WERI-Rb-1 (cell line): ENCODE measurements at places on chromosomes 13 and 19.

DNA sequence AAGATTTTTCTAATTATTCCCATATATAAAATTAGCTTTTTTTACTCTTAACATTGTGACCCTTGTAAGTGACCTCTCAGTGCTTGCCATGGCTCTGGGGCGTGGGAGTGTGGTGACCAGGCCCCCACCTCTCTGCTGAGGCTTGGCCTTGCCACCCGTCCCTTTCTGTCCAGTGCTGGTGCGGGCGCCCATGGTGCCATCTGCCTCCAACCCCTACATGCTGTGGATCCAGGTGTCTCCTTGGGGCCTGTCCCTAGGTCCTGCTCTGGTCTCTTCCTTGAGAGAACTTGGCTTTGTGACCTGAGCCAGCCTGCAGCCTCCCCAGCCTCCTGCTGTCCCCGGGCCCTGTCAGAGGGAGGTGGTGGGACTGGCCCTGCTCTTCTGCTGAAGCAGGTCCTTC is 27.4 kb downstream of the TFDP1 start:
- no peak for DNase-seq

DNA sequence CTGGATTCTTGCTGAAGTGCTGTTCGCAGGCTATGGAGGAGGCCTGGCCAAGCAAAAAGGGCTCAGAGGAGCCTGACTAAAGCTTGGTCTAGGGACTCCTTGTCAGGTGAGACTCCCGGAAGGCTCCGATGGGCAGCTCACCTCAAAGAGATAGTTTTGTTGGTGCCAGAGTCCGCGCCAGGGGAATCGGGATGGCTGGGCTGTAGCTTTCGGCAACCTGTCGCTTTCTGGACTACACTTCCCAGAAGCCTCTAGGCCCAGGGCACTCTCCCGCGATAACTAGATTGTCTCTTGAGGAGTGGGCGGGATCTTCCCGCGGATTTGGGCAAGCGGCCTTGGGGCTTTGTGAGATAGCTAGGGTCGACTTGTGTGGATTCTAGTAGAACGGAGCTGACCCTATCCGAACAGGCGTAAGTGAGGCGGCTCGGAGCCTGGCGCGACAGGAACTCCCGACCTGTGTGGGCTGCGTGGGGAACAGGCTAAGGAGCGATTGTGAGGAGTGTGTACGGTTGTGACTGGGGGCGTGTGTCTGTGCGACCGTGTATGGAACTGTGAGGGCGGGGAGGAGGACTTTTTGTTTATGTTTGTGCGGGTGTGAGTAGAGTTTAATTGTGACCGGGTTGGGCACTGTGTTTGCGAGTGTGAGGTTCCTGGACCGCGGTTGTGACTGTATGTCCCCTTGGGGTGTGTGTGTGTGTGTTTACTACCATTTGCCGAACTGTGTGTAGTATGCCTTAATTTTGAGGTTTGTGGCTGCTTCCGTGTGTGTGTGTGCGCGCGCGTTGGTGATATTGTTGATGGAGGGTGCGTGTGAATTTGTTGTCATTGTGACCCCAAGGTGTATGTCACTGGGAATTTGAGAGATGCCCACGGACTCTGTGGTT is at the start of gene ZNF345:
Gene ZNF345, plus strand, starts transcription at position 318 of the 884 bp plus-strand sequence. CDS start 25,955 bp downstream, outside the sequence.
- peak; percentile 92 for DNase-seq

DNA sequence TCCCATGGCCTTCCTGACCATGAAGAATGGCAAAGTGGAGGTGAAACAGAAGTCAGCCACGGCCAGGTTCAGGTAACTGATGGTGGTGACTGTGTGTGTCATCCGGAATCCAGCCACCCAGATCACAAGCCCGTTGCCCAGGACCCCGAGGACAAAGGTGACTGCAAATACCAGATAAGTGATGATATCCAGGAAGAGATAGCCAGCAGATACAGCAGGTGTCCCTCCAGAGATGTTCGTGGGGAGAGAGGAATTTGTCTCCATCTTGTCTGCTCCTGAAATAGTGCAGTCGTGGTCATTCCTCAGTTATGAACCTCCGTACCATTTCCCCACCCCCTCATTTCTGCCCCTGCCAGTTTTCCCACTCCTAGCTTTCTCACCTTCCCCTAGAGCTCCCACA is 4.9 kb downstream of the FPR1 start:
- DNase-seq, result no peak

DNA sequence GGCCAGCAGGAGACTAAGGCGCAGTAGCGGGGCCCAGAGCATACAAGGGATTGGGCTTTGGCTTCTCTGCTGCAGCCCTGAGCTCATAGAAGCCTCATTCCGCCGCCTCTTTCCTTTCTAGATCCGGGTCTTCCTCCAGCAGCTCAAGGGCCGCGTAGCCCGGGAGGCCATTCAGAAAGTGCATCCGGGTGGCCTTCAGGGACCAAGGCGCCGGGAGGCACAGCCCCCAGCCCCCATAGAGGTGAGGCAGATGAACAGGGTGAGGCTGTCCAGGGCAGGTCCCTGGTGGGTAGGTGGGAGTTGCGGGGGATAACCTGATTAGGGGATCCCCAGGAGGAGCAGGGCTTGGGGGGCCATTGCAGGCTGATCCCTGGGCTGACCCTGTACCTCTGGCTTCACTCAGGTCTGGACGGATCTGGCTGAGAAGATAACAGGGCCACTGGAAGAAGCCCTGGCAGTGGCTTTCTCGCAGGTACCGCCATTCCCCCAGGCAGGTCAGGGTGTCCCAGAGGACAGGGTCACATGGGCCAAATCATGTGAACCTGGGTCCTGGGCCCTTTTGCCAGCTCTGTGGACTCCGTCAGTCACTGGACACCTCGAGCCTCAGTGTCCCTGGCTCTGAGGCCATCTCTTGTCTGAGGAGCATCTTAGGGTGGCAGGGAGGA is 1.3 kb downstream of the SNAPC2 start:
- no peak for DNase-seq

DNA sequence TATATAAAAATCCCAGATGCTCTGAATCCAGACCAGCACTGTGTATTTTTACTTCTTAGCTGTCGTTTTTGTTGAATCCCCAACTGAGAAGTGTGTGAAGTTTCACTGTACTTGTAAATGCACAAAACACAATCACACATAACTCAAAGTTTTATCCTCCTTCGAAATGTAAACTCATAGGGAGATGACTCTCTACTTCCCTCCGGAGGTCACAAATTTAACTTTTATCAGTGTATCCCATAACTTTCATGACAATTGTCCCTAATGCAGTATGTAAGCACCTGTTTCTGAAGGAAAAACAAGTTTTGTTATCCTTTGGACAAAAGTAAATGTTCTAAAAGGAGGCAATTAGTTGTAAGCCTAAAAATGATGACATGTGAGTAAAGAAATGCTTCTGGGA is 665.0 kb upstream of the SLITRK6 start:
- DNase-seq, result no peak

GRCh38 chr13:83975655-83976165 is 93.4 kb upstream of the SLITRK1 start:
- DNase-seq, result no peak

DNA sequence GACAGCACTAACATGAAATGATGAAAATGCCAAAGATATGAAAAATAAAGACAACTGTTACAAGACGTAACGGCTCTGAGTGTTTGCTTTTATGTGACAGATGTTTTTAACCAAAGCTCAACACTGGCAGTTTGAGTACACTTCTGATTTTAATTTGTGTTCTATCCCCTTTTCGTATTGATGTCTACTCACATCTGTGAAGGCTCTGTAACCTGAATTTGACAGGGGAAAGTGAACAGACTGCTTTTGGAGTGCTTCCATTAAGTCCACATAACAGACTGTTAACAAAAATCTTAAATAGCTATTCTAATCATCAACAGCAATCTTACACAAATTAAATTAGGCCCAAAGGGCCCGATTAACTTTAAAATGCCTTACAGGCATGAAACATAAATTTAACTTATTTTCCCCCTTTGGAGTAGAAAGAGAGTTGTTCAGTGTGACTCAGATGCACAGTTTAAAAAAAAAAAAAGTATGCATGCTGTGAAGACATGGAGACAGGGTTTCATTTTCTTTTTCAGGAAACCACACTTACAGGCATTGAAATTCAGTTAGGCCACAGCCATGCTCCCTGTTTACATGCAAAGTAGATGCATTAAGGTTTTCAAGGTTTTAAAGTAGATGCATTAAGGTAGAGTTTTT is 16.3 kb upstream of the RNASEH2B start:
- no peak for DNase-seq

GRCh38 chr13:25247360-25247759 is 39.9 kb downstream of the MTMR6 start:
- no peak for DNase-seq

DNA sequence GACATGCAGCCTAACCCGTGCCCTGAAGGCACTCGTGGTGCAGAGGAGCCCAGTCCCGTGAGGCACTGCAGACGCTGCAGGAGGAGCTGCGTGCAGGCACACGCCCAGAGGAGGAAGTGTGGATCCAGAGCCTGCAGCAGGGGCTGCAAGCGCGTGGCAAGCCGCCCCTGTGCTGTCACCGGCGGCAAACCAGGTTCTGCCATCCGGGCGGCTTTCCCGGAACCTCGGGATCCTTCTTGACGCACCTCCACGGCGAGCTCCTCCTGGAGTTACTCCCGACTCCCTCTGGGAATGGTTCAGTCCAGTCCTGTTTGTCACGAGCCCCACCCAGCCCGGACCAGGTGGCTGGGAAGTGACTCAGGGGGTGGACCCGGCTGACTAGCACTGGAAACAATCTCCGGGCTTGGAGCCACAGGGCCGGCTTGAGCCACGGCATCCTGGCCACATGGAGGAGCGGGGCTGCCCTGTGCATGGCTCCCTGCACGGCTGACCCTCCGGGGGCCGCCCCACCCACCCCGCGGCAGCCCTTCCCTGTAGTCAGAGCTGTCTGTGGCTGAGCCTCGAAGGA is 10.2 kb downstream of the DPP9 start:
- DNase-seq, result no peak

DNA sequence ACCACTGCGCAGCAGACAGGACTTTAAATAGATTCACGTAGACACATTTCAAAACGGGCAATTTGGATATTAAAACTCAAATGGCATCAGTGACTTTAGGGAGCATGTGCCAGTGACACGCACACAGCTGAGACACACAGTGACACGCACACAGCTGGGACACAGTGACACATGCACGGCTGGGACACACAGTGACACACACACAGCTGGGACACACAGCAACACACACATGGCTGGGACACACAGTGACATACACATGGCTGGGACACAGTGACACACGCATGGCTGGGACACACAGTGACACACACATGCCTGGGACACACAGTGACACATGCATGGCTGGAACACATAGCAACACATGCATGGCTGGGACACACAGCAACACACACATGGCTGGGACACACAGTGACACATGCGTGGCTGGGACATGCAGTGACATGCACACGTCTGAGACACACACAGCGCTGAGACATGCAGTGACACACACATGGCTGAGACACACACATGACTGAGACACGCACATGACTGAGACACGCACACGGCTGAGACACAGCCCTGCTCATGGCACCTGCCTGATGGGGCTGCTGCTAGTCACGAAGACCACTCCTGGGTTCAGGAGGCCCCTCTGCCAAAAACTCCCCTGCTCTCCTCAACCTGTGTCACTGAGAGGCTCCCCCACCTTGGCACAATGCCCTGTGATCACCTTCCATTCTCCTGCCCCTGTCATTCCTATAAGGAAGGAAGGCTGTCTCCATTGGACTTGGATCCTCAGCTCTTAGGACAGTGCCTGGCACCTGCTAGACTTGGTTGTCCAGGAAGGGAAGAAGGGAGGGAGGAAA is 52.5 kb downstream of the SOX1 start:
- peak; percentile 5 for DNase-seq

- no peak for DNase-seq
Observed at GRCh38 chr13:55214841-55215345, 1925.8 kb upstream of the PRR20A start.

- no peak for DNase-seq
Observed at GRCh38 chr13:23470790-23471614, 37.5 kb upstream of the SACS start.

- DNase-seq, result no peak
Observed at GRCh38 chr19:45766296-45766868, 2.7 kb downstream of the SIX5 start.

- no peak for DNase-seq
Observed at GRCh38 chr19:4028334-4029246, 21.1 kb downstream of the PIAS4 start.

GRCh38 chr13:100633461-100633860 is 41.1 kb downstream of the TMTC4 start:
- no peak for DNase-seq

DNA sequence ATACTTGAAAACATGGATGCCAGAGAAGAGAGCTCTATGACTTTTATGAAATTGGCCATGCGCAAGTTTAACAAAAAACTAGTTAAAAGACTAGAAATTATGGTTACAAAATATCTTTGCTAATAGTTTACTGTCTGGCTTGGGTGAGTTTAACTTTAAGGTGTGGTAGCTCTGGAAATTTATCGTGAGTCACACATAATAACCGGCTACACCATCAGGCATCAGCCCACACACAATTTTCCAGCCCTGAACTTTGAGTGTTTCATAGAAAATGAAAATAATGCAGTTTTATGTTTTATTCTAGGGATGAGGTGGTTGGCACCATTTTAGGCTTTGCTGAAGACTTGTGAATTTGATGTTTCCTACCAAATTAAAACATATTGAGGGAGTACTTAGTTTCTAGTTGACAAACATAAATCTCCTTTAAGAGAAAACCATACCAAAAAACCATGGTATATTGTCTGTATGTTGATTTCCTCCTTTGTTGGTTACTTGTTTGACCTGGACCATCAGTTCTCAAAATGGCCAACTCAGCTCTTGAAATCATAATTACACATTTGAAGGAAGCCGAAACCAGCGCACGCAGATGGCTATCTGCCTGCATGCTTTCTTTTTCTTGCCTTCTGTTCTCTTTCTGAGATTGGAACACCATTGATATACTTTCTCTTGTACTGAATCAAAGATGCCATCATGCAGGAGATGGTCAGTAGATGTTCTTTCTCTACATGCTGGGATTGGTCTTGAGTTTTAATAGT is 125.1 kb downstream of the AKAP11 start:
- no peak for DNase-seq

DNA sequence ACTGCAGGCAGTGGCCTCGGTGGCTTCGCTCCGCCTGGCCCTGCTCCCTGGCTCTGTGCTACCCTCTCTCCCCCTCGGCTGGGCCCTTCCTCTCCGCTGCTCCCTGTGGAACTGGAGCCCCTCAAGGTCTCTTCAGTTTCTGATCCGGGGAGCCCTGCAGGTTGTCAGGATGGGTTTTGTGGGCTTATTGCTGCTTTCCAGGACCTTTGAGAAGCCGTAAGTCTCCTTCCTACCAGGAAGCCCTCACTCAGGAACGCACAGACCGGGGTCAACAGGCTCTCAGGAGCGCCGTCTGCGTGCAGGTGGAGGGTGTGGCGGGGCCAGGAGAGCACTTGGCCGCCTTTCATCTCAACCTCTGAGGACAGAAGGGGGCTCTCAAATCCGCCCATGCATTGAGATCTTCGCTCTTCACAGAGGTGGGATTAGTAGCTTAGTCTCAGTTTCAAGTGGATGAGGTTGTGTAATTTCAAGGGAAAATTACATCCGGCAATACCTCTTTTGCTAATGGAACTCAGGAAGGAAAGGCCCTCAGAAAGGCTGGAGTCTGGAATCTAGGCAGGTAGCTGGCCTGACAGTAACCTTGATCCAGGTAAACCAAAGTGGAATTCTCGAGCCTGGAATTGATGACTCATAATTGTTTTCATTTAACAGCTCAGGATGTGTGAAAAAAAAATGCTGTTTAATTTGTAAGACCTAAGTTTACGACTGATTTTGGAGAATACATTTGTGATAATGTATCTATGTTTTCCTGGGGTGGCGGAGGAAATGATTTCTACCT is 102.0 kb downstream of the ATP11A start:
- peak; percentile 78 for DNase-seq
